Midbrain (tissue), 1 donor: ENCODE measurements at places on chromosomes 2 and 18.

DNA sequence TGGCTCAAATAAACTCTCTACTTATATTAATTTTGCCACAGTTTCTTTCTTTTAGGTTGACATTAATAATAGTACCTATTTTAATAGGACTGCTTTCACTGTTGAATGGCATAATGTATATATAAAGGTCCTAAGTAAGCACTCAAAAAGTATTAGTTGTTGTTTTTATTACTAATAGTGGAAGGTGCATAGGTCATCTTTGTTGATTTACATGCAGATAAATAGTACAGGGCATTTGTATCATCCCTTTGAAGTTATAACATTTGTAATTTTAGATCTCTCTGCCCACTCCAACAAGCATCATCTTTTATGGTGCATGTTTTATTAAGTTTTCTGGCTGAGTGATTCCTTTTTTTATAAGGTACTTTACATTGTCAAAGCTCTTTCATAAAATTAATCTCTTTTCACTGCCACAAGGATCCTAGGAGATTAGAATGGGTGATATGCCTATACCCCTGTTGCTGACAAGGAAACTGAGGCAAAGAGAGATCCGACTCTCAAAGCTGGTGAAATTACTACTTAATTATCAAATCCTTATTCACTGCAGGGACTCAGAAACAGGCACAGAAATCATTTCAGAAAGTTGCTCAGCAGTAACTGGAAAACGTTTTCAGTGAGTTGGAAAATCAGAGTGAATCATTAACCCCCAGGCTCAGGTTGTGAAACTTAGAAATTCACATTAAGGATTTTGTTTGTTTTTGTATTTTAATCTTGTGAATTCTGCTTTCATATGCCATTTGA lies 299.6 kb downstream of the AGPS start:
- DNase-seq: no peak

- no peak for DNase-seq
Observed at GRCh38 chr2:40352041-40352702, 99.7 kb downstream of the SLC8A1 start.

DNA sequence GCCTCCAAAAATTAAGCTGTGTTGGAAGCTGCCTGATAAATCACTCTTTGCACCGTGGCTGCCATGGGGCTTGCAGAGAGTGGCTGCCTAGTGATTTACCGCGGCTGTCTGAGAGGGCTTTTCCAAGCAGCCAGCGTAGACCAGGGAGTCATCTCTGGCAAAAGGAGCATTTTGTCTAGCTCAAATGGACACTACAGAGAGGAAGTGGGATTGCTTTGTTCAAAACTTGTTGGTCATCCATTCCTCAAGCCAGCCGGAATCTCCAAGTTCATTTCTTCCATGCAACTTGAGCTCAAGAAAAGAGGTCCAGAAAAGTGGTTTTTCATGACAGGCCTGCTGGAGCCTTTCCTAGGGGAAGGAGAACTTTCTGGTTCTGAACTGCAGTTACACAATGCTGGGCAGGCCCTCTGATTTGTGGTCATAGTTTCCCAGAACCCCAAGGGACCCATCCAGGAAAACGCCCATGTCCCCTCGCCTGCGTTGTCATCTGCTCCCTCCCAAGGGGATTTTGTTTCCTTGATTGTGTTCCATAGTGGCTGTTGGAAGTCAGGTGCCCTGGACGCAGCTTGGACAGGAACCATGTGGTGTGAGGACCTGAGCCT lies 108.1 kb downstream of the TRIB2 start:
- DNase-seq: no peak

DNA sequence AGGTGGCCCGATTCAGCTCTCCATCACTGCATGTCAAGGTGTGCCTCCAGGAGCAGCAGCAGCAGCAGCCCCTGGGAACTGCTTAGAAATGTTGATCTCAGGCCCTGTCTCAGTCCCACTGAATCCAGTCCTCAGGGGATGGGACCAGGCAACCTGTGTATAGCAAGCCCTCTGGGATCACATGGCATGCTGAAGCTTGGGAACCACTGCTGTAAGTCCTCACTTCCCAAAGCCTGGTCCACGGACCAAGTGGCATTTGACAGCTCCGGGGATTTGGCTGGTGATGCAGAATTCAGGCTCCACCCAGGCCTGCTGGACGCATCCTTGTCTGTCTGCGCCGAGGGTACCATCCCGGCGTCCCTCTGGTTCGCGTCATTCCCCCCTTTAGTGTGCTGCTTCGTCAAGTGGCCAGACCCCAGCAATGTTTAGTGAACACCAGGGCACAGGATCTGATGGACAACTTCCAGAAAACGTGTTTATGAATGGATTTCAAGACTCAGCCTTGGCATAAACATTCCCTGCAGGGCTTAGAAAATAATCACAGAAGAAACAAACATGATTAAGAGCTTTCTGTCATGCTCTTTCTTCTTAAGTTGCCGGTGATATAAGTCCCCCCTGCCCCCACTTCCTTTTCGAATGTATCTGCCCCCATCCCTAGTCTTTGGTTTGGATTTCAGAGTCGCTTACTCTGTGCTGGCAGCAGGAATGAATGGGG lies 234.0 kb downstream of the GBX2 start:
- DNase-seq: no peak

DNA sequence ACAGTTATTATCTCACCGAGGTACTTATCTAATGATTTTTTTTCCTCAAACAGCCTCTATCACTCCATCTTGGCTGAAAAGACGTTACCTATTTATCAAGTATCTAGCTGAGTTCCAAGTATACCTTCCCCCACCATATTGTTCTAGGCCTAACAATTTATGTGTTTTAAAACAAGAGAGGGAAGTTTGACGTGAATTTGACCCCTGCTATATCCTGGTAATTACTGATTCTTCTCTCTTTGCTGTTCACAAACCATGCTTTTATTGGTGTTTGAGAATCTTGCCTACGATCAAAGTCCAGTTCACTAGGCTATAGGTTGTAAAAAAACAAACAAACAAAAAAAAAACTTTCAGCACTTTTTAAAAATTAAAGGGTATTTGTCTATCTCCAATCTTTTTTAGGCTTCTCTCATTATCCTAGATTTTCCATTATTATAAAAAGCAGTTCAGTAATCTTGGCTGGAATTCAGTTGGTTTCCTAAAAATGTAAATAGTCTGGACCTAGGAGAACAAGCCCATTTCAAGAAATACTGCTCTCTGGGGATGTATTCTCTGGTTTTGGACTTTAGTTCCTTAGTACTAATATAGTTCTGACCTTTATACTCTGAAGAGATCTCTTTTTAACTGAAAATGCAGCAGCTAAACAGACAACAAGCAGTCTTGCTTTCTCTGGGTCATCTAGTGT lies 505.4 kb downstream of the CPS1 start:
- no peak for DNase-seq

DNA sequence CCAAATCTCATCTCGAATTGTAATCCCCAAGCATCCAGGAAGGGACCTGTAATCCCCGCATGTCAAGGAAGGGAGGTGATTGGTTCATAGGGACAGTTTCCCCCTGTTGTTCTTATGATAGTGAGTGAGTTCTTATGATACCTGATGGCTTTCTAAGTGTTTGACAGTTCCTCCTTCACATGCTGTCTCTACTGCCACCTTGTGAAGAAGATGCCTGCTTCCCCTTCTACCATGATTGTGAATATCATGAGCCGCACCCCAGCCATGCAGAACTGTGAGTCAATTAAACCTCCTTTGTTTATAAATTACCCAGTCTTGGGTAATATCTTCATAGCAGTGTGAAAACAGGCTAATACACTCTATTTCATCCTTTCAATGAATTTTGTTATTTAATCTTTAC lies 446.7 kb downstream of the RNF144A start:
- no peak for DNase-seq

DNA sequence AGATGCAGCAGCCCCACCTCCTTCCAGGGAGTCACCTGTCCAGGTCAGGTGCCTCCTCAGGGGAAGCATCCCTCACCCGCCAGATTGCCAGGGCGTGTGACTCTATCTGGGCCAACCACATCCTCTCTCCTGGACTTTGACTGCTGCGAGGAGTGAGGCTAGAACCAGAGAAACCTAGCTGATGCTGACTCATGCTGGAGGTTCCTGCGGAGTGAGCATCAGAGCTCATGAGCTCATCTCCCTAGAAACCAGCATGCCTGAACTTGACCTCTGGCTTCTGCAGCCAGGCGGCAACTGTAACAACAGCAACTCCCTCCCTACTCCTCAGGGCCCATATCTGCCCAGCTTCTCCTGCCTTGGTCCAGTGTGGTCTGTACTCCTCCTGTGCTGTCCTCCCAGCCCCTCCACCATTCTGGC lies 28.3 kb upstream of the NT5DC4 start:
- DNase-seq: no peak

DNA sequence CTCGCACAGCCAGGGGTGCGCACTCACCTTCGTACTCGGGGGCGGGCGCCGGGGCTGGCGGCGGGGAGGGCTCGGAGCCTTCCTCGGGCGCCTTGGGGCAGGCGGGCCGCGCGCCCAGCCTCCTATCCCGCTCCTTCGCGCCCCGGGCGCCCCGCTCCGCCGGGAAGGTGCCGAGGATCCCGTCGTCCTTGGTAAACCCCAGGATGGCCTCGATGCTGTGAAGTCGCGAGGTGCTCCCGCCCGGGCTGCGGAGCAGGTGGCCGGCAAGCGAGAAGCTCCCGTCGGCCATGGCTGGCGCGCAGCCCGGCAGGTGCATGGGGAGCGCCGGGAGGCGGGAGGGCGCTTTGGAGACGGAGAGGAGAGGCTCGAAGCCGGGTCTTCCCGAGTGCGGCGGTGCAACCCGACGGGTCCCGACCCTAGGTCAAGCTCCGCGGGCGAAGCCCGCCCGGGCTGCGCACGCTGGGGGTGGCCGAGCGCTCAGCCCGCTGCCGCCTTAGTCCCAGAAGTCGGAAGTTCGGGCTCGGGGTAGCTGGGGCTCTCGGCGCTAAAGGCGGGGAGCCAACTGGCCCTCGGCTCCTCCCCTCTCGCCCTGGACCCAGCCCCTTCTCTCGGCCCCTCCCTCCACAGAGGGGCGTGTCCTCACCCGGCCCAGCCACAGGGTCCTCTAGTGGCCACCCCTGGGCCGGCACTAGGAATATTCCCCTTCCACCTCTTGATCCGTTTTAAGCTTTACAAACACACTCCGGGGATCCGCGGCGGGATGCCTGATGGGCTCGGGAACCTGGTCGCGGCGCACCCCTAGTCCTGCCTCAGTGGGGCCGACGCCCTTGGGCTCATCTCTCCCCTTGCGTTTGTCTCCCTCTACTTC lies at the start of gene RAX:
Gene RAX, minus strand, starts transcription at position 564 of the 868 bp plus-strand sequence. Its CDS starts 248 bp downstream, at position 316.
- DNase-seq: no peak

- no peak for DNase-seq
Observed at GRCh38 chr2:178787155-178787554, 20.1 kb downstream of the TTN start.

GRCh38 chr2:203756161-203756560 lies 49.7 kb downstream of the CD28 start:
- no peak for DNase-seq

- no peak for DNase-seq
Observed at GRCh38 chr2:226320076-226320948, 479.3 kb downstream of the IRS1 start.

- DNase-seq: no peak
Observed at GRCh38 chr2:16313235-16313975, 352.2 kb downstream of the CYRIA start.

DNA sequence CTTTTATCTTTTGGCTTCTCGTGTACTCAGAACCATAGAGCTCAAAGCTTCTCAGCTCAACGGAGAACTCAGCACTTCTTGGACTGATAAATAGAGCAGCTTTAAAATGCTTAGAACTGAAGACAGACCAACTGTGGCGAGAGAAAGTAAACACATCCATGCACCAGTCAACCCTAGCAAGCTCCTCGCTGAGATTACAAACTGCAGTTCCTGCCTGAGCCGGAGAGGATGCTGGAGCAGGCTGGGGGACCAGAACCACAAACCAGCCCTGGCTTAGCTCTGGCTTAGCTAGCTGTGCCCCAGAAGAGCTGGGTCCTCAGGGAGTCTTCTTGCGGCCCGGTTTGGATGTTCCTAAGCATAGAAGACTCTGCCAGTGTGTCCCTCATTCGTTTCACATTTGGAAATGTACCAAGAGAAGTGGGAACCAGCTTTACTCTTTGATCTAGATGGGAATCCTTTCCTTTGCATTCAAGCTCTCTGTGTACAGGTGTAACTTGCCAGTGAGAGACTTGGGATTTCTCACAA lies 5.6 kb downstream of the PAX8 start:
- no peak for DNase-seq

DNA sequence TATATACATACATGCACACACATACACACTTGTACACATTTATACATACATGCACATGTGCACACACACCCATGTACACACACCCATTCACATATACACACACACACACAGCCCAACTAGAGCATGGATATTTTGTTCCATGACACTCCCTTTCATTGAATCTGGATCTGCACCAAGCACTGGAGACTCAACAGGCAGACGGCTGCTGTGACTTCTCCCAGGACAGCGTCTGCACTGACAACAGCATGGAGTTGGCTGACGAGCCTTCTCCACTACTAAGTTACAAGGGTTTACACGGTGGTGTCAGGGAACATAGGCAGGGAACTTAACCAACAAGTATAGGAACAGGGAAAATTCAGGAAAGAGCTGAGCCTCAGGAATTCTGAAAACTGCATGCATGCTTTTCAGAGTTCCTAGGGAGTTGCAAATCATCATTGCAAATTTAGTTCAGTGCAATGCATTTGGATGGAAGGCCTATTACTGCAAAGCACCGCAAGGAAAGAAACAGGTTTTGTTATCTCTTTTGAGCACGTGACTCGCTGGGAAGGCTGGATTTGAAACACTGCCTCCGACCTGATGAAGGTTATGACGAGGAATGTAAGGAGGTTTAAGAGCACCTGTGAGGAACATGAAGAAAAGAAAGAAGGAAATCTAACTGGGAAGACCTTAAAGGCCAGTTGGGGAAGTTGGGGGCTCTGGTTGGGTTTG lies 35.9 kb downstream of the TMEM18 start:
- DNase-seq: no peak

DNA sequence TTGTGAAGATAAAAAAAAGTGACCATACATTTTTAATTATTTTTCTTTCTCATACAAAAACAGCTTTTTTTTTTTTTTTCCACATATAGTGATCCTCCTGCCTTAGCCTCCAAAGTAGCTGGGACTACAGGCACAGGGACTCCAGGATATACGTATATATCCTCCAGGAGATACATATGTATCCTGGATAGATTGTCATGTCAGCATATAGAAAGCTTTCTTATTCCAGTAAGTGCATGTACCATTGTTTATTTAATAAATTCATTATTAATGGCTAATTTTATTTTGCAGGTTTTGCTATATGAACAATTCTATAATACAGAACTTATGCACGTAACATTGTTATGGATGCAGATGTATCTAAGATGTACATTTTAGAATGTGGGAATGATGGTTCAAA lies 138.7 kb downstream of the DOK6 start:
- DNase-seq: no peak

- no peak for DNase-seq
Observed at GRCh38 chr2:216777637-216778273, 82.1 kb downstream of the TNP1 start.

- no peak for DNase-seq
Observed at GRCh38 chr2:165462443-165462842, 7.1 kb upstream of the CSRNP3 start.
